ENCODE measurements at places on chromosomes 3 and 15.

GRCh38 chr3:66133853-66134445 lies 86.9 kb upstream of the SLC25A26 start:
- DNase-seq = no peak

DNA sequence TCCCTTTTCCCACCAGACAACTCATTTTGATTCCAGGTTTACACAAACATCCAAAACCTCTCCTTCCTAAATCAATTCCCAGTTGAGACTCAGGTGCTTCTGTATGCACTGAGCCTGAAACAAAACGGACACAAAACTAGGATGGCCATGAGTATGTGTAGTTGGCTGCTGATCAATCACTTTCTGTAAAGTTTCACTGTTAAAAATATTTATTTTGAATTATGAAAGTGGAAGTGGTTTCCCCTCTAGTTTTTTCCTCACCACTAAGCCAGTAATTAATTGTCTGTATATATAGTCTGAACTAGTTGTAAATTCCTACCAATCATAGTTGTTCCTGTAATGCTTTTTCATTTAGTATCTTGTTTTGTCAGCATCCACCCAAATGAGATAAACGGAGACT lies 51.7 kb upstream of the TSPAN3 start:
- DNase-seq = no peak

GRCh38 chr15:57861034-57861638 lies 154.6 kb downstream of the POLR2M start:
- DNase-seq = peak; percentile 53

GRCh38 chr3:27557411-27557810 lies 73.2 kb upstream of the SLC4A7 start:
- DNase-seq = no peak

GRCh38 chr15:94523873-94524272 lies 292.5 kb downstream of the MCTP2 start:
- no peak for DNase-seq

DNA sequence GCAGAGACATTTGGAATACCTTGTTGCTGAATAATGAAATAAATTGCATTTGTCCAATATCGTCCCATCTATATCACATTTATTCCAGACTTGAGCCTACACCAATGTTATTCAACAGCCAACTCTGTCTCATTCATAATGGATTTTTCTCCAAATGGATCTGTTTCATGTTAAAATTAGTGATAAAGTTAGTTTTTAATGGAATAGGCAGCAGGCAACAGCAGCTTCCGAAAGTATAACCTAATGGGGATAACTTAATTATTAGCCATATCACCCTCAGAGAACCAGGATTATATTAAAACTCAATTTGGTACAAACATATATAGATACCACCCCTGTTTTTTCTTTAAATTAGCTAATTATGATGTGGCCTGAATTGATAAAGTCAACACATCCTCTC lies 86.5 kb upstream of the ICE2 start:
- no peak for DNase-seq

- DNase-seq = peak; percentile 2
Measured at GRCh38 chr15:71011503-71012155, 103.6 kb upstream of the THSD4 start.

DNA sequence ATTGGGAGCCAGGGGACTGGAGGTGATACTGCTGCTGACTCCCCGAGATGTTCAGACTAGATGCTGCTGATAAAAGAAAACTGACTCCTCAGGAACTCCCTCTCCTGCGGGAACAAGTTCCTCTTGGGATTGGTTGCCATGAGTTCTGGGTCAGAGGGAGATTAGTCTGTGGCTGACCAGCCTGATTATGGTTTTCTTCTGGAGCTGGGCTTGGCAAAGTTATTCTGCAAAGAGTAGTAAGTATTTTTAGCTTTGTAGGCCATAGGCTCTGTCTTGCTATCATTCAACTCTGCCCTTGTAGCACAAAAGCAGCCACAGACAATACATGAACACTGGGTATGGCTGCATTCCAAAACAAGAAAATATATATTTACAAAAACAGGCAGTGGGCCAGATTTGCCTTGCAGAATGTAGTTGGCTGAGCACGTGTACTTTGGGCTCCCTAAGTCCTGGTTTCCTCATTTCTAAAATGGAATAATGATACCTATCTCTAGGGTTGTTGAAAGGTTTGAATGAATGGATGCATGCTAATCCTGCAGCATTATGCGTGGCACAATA lies 796.8 kb downstream of the AGBL1 start:
- no peak for DNase-seq
